SHP77 (cell line): ENCODE measurements at places on chromosomes 2 and 18.

GRCh38 chr2:156708051-156708450 lies 271.9 kb downstream of the GPD2 start:
- no peak for DNase-seq

DNA sequence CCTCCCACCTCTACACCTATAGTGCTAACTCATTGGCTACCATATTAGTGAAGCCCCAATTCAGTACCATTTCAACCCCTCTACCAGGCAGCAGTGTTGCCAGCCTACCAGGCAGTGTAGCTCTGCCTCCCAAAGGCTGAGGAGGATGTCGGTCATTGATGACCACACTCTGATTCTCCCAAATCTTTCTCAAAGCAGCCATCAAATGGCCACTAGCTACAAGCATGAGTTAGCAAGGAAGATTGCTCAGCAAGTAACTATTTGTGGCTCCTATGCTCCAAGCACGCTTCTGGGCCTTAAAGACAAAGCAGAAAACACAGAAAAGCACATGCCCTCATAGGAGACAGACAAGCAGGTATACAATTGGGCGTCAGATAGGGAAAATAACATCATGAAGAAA lies 42.7 kb upstream of the AFF3 start:
- no peak for DNase-seq

- no peak for DNase-seq
Observed at GRCh38 chr2:207437524-207438143, 92.1 kb upstream of the CREB1 start.

DNA sequence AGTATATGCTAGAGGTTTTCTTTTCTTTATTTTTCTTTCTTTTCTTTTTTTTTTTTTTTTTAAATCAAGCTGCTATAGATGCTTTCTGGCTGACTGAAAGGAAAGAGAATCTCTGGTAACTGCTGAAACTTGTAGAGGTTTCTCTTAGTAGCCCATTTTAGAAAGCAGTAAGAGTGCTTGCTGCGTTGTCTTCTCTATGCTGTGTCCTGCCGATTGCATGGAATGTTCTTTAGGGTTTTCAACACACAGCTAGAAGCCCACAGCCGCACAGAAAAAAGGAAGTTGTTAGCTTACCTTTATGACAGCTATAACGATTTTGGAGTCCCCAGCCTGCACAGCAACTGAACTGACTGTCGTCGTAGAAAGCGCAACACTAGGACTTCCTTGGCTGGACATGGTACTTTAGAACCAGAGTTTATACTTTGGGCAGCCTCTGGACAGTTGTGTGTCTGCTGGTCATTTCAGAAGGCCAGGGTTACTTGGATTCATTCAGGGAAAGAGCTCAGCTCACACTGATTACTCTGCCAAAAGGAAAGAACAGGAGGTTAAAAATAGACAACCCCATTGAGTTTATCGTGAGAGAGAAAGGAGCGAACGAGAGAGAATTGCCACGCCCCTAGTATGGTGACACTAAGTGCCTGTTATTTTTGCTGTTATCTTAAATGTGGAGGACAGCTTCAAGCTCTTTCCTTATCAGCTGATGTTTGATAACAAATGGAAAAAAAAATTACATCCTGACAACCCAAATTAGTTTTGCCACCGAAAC lies at the start of gene CCDC141:
Gene CCDC141, minus strand, starts transcription at position 592 of the 766 bp plus-strand sequence. Its CDS starts 196 bp downstream, at position 396.
- DNase-seq = no peak

DNA sequence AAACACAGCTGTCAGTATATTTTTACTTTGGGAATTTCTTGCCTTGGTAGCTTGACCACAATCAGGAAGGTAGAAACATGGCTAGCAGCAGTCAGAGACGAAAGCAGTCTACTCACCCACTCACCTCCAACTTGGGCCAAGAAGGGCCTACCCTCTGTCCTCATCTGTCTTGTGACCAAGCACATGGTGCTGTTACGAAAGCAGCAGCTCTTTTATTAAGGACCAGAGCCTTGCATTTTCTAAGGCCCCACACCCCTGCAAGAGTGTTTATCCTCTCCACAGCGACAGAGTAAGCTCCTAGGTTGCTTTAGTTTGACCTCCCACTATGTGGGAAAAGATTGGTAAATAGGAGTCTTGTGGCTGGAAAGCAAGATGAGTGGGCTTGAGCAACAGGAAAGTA lies 31.3 kb upstream of the MSTN start:
- DNase-seq = no peak

DNA sequence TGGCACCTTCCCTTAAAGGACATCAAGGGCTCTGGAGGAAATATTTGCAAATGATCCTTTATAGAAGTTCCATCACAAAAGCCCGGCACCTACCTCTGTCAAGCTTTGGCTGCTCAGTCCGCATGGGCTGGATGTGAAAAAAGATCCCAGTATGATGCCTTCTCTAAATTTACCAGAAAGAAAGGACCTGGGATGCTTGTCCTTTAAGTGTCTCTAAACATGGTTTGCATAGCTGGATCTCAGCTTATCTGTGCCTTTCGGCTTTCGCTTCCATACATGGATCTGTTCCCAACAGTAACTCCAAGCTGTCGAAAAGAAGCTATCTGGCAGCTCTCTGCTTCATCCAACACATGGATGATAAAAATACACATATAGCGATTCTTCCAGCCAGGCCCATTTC lies 60.4 kb upstream of the SLC8A1 start:
- no peak for DNase-seq

- DNase-seq = no peak
Observed at GRCh38 chr2:85401844-85402243, 8.3 kb downstream of the CAPG start.

GRCh38 chr2:43276962-43277391 lies 50.6 kb upstream of the ZFP36L2 start:
- no peak for DNase-seq

DNA sequence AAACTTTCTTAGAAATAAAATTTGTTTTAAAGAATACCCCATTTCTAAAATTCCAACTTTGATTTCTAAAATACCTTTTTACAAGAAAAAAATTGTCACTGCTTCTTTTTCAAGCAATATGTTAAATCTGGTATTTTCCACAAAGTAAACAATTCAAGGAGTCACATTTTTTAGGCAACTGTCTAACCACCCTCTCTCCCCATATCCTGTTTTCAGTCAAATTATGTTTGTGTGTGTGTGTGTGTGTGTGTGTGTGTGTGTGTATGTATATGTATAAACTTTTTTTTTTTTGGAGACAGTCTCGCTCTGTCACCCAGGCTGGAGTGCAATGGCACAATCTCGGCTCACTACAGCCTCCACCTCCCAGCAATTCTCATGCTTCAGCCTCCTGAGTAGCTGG lies 59.3 kb downstream of the ADNP2 start:
- DNase-seq = no peak

- no peak for DNase-seq
Observed at GRCh38 chr2:83155826-83156225, 1303.3 kb downstream of the SUCLG1 start.

DNA sequence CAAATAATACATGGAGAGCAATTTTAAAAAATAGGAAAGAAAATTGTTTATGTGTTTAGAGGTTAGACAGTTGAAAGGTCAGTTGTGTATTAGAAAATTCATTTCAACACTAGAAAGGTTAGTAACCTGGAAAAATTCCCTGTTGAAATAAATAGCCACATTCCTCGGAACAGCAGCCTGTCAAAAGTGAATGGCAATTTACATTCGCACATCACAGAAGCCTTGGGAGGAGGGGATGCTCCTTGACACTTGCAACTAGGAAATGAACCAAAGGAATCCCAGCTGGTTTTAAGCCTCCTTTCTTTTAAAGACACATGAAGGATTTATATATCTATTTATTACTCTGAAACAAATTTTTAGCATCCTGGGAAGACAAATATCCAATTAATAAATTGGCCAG lies 653.5 kb upstream of the LRRTM4 start:
- DNase-seq = no peak

DNA sequence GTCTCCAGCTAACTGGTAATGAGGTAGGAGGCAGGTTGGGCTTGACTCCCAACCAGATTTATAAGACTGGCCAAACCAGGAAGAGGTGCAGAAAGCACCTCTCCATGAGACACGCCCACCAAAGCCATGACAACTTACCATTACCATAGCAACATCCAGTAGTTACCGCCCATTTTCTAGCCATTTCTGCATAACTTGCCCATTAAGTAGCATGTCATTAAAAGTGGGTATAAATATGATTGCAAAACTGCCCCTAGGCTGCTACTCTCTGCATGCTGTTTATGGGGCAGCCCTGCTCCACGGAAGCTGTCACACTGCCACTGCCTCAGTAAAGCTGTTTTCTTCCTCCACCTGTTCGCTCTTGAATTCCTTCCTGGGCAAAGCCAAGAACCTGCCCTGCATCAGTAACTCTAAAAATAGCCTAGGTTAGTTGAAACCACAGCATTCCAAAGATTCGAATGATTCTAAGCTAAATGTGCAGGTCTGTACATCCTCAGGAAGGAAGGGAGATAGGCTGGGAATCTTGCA lies 131.9 kb downstream of the ATL2 start:
- no peak for DNase-seq

- DNase-seq = no peak
Observed at GRCh38 chr2:102321941-102322719, 10.8 kb downstream of the IL1RL1 start.

- DNase-seq = no peak
Observed at GRCh38 chr18:47522359-47522758, 270.9 kb upstream of the SKOR2 start.

DNA sequence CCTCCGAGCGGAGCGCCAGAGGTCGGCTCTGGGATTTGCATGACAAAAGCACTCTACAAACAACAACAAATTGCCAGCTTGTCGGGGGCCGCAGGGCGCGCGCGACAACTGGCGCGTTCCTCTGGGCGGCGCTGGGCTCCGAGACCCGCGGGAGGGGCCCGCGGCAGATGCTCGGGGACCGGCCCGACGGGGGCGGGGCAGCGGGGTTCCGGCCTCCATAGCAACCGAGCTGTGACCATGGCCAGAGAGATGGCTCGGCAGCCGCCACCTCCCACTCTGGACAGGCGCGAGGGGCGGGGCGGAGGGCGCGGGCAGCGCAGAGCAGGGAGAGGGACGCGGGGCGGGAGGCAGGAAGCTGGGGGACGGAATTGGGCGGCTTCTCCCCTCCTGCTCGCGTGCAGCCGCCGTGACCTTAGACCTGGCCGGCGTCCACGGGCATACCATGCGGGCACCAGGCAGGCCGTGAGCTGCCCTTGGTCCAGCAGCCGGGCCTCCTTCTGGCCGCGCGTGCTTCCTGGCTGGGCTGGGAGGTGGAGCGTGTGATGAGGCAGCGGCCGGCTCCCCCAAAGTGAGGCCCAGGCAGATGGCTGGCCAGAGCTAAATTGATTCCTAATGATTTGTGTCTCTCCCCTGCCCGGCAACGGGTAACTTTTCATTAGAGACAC lies 171.5 kb downstream of the CELF4 start:
- DNase-seq = peak; percentile 60

GRCh38 chr2:172698041-172698863 lies 37.4 kb upstream of the RAPGEF4 start:
- no peak for DNase-seq

DNA sequence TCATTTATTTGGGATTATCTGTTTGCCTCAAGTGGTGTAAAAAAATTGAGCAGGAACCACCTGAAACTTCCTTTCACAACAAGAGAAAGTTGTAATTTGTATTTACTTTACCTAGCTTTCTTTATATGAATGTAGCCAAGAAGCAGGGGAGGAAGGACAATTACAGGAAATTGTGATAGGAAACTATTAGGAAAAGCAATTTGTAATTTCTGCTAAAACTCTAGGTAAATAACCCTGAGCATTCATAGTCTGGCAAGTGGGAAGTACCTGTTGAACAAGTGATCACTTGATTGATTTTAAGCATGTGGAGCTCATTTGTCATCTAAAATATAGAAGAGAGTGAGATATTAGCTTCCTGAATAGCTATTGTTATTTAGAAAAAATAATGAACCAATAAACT lies 5.0 kb downstream of the TFPI start:
- no peak for DNase-seq

- DNase-seq = no peak
Observed at GRCh38 chr18:35639296-35639695, 57.8 kb downstream of the GALNT1 start.

DNA sequence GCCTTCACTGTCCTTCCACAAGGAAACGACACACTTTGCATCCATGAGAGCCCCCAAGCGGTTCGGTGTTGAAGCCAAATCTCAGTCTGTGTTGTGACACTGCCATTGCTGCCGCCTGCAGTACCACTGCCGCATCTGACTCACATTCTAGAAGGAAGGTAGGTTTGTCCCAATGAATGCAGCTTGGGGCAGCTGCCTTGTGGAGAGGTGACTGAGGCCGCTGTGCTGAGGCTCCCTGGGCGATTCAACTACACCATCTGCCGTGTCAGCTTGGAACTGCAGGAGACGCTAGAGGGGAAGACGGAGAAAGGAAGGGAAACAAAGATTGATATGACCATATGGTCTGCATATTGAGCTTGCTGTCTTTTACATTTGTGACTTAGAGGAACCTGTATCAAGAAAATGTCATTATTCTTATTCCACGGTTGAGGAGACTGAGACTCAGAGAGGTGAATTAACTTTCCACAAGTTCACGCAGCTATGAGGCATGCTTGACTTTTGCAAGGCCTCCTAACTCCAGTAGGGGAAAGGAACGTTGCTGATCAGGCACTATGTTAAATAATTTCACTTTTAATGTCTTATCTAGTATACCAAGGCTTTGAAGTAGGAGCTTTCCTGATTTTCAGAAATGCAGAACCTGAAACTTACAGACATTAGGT lies 43.5 kb upstream of the LMAN1 start:
- peak; percentile 98 for DNase-seq

- DNase-seq = peak; percentile 60
Observed at GRCh38 chr2:219430633-219431615, 3.7 kb upstream of the SPEG start.

- DNase-seq = no peak
Observed at GRCh38 chr2:6952101-6952500, 34.9 kb downstream of the RNF144A start.

DNA sequence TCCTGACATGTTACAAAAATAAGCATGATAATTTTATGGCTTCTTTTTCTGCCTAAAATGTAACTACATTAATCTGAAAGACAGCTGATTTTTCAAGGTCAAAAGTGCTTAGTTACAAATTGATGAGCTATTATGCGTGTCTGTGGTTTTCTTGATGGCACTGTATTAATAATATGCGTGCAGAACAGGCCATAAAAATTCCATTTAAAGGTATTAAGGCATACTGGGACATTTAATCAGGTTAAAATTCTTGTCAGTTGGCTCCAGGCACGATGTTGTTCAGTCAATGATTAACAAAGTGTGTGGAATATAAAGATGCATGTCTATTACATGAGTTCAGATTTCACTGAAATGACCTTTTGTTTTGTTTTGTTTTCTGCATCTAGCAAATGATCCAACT lies 420.1 kb upstream of the ZNF804A start:
- DNase-seq = no peak

DNA sequence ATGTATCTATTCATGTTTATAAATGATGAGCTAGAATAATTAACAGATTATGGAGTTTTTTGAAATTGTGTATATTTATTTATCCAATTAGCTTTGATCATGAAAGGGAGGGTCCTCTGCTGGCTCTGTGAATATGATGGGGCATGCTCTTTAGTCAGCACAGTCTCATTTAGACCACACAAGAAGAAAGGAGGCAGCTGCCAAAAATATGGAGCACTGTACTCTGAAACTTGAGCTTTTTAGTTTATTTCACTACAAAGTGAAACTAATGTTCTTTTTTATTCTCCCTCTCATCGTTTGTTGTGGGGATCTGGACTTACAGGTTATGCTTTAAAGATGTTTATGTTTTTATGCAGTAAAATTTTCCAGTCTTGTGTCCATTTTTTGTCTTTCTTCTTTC lies 266.9 kb upstream of the GULP1 start:
- DNase-seq = no peak
